ENCODE measurements at places on chromosomes 3 and 15.
A peak's percentile ranks its signal among the peaks of the same experiment; 100 is the strongest.

DNA sequence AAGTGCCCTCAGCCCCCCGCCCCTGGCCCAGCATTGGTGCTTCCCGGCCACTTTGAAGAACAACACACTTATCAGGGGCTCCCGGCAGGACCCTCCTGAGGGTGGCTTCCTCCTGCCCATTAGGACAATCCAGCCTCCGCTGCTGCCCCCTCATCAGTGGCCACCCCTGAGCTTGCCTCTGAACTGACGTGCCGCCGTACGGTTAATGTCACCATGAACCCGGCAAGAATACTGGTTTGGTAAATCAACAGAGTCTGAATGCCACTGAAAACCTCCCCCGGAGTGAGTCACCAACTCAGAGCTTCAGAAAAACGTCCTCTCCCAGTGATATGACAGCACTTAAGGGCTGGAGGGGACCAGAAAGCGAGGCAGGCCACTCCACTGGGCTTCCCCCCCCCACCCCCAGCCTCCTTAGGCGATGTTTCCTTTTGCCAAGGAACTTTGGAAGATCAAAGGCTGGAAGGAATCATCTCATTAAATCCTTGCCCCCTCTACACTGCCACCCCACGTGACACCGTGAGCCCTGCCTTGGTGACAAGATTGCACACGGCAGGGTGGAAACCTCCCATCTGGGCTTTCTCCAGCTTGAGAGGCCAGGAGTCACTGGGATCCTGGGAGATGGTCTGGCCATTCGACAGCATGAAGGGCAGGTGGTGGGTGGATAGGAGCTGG, 142.1 kb downstream of the NUP210 start:
- no peak for DNase-seq

GRCh38 chr3:107411779-107412178, 34.5 kb downstream of the CCDC54 start:
- no peak for DNase-seq

DNA sequence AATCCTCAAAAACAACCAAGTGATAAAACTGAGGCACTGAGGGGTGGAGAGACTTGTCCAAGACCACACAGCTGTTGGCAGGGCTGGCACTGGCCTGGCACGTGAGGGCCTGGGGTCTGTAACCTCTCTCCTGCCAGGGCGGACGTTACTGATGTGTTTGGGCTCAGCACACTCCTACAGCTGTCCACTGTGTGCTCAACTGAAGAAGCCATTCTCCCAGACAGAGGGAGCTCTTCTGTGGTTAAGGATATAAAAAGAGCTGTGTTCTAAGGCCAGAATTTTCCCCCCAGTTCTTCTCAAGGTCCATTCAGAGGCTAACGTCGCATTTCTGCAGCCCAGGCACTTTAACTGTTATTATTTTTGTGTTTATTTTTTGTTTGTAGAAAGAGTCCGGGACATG, 429.0 kb upstream of the ATP11B start:
- DNase-seq: no peak

- DNase-seq: no peak
These were observed 137.7 kb downstream of the TPRG1 start for GRCh38 chr3:189309400-189309975.

DNA sequence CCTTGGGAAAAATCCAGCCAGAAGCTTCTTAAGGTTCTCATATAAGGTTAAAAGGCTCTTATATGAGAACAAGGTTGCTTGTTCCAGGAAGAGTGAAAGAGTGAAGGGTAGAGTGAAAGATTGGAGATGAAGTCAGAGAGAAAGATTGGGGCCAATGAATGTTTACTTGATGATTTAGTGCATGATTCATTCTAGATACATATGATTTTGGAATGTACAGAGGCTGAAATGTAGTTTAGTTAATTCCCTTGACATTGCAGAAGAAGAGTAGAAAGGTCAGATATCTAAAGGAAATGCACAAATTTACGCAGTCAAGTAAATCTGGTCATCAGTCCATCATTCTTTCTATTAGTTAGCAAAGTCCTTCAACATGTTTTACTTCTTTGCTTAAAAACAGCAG, 619.8 kb upstream of the ZNF717 start:
- peak; percentile 81 for DNase-seq

- DNase-seq: peak; percentile 33
These were observed 62.1 kb upstream of the SLC6A11 start for GRCh38 chr3:10753964-10754363.

DNA sequence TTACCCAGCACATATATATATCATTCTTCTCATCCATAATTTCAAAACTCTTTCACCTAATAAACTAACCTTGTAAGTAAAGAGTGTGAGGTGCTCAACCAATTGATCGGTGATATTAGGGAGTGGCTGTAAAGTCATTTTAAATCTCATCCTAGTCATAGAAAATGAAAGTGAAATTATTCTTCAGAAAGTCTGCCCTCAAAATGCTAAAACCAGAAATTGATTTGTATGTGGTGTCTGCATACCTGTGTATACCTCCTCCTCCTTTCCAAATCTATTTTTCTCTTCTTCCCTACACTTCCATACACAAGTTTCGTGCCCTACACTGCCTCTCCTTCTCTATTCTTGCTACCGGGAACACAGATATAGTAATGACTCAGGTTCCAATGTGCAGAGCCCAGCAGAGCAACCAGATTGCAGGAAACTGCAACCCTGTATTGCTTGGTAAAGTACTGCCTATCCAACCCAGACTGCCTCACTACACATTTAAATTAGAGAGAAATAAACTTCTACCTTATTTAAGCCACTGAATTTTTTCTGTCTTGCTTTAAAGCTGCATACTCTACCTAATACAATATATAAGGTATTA, 7.4 kb upstream of the TBC1D5 start:
- no peak for DNase-seq

DNA sequence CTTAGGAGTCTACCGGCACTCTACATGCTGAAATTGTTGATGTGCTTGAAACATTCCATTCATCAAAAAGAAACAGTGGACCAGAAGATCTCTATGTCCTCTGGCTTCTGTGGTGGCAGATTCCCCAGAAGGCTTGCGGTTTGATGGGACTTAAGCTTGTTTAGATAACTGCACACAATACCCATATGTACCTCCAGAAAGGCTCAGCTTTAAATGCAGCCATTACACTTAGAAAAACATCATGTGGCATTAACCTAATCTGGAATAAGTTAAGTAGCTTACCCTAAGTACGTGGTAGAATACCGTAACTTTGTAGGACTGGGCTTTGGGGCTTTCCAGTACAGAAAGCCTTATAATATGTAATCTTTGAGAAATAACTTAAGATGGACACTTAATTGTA, 187.3 kb downstream of the RBMS3 start:
- DNase-seq: peak; percentile 90

- peak; percentile 59 for DNase-seq
These were observed 25.5 kb downstream of the ST3GAL6 start for GRCh38 chr3:98788651-98789050.

- DNase-seq: no peak
These were observed 78.0 kb downstream of the BBX start for GRCh38 chr3:107600780-107601179.

GRCh38 chr3:45832699-45833098, 9.2 kb downstream of the LZTFL1 start:
- DNase-seq: peak; percentile 16

- no peak for DNase-seq
These were observed 184.6 kb upstream of the GPR149 start for GRCh38 chr3:154614601-154615000.

GRCh38 chr3:35968043-35968622, 328.8 kb downstream of the ARPP21 start:
- no peak for DNase-seq

DNA sequence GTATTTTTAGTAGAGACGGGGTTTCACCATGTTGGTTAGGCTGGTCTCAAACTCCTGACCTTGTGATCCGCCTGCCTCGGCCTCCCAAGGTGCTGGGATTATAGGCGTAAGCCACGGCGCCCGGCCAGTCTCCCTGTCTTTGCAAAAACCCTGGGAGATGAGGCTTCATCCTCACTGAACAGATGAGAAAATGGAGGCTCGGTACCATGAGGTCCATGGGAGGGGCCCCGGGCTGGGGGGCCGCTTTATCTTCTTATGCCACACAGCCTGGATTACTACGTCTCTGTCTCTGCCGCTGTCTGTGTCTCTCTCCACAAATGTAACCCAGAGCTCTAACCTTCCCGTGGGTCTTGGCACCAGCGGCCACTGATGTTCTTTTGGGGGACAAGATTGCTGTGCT, 39.1 kb downstream of the ABTB1 start:
- no peak for DNase-seq

- DNase-seq: peak; percentile 57
These were observed 64.0 kb upstream of the C15orf61 start for GRCh38 chr15:67456677-67457529.

GRCh38 chr15:67967871-67968431, 86.2 kb upstream of the PIAS1 start:
- peak; percentile 60 for DNase-seq

DNA sequence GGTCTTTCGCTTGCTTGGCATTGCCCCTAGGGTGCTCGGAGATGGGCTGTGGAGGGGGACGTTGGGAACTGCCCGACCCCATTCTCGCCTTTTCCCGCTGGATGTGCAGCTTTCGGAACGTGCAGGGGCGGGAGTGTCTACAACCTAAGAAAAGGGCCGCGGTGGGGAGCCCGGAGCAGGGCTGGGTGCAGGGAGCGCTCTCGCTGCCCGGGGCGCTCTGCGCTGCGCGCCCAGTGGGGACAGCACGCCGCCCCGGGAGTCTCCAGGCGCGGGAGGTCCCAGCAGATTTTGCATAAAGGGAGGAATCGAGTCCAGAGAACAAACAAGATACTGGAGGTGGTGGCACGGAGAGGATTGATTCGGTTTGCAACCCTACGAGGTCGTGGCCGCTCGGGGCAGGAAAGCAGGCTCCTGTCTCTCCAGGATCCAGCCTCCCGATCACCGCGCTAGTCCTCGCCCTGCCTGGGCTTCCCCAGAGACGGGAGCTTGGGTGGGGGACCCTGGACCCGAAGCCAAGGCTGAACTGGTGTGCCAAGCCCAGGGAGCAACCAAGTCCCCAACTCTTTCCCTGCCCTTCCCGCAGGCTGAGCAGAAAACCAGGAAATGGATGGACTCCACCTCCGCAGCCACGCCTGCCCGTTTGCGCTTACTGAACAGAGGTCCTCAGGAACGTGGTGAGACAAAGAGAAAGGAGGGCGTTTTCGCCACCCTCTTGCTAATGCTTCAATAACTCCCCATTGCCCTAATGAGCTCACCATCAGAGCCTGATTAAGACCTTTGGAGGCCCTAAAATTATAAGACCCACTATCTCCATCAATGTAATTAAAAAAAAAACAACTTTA, 59.7 kb downstream of the NOX5 start:
- DNase-seq: peak; percentile 77

DNA sequence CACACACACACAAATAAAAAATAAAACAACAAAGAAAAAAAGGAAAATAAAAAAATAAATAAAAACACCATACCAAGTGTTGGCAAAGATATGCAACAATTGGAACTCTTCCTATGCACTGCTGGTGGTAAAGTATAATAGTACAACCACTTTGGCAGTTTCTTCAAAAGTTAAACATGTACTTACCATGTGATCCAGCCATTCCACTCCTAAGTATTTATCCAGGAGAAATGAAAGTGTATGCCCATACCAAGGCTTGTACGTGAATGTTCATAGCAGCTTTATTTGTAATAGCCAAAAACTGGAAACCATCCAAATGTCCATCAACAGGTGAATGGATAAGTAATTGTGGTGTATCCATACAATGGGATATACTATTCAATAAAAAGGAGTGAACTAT, 17.0 kb downstream of the WDR93 start:
- no peak for DNase-seq

DNA sequence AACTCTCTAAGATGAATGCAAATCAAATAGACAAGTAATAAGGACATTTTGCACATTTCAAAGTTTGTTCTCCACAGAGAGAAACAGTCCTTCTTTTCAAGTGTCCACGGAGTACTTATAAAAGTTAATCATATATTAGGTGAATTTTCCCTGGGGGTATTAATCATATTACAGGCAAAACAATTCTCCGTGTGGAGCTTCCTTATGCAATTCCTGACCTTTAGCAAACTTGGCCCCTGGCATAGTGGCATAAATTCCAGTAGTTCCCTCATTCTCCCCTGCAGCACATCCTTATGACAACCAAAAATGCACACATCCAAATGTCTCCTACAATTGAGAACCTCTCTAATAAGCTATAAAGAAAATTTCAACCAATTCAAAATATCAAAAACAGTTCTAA, 34.4 kb downstream of the FSIP1 start:
- DNase-seq: no peak

DNA sequence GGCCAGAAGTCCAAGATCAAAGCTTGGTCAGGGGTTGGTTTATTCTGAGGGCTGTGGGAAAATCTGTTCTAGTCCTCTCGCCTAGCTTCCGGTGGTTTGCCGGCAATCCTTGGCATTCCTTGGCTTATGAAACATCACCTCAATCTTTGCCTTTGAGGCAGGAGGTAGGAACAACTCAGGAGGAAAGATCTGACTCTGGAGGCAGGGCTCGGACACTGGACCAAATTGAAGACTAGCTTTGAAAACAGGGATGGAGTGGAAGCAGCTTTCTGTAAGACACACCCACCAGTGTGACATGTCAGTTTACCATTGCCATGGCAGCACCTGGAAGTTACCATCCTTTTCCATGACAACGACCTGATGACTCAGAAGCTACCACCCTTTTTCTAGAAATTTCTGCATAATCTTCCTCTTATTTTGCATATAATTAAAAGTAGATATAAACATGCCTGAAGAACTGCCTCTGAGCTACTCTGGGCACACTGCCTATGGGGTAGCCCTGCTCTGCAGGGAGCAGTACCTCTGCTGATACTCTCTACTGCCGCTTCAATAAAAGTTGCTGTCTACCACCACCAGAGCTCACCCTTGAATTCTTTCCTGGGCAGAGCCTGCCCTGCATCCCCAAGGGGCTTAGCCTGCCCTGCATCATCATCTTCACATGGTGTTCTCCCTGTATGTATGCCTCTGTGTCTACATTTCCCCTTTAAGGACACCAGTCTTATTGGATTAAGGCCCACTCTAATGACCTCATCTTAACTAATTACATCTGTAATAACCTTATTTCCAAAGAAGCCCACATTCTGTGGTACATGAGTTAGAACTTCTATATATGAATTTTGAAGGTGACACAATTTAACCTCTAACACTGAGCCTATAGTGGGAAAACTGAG, 38.3 kb upstream of the TM4SF4 start:
- no peak for DNase-seq

GRCh38 chr15:65952391-65953053, 83.2 kb downstream of the RAB11A start:
- peak; percentile 65 for DNase-seq

GRCh38 chr15:28891588-28891987, 5.8 kb downstream of the APBA2 start:
- no peak for DNase-seq

GRCh38 chr3:63060412-63060811, 185.2 kb upstream of the CADPS start:
- no peak for DNase-seq

GRCh38 chr15:81575436-81576123, 201.6 kb upstream of the TMC3 start:
- DNase-seq: no peak

GRCh38 chr3:3744826-3745225, 54.4 kb upstream of the LRRN1 start:
- no peak for DNase-seq

- peak; percentile 67 for DNase-seq
These were observed 257.5 kb upstream of the LRTM1 start for GRCh38 chr3:55185380-55185779.

GRCh38 chr15:84741121-84741520, 7.3 kb upstream of the ZNF592 start:
- DNase-seq: no peak
